MG63 (cell line): ENCODE measurements at places on chromosomes 5 and 9.

DNA sequence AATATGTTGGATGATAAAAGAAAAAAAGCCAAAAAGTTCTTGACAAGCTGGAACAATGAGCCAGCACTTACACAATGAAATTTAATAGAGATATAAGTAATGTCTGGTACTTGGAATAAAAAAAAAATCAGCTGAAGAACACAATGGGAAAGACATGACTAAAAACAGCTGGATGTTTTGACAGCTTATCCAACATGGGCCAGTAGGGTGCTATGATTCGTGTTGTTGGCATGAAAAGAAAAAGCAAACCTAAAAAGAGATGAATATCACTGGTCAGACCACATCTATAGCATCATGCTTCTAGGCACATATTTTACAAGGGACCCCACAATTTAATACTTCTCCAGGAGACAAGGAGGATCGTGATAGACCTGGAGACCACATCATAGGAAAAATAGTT is 175.3 kb downstream of the ARL15 start:
- no peak for DNase-seq

- no peak for DNase-seq
Measured at GRCh38 chr5:151496041-151496484, 48.7 kb downstream of the SLC36A1 start.

- DNase-seq = no peak
Measured at GRCh38 chr9:83346655-83347420, 191.4 kb downstream of the FRMD3 start.

DNA sequence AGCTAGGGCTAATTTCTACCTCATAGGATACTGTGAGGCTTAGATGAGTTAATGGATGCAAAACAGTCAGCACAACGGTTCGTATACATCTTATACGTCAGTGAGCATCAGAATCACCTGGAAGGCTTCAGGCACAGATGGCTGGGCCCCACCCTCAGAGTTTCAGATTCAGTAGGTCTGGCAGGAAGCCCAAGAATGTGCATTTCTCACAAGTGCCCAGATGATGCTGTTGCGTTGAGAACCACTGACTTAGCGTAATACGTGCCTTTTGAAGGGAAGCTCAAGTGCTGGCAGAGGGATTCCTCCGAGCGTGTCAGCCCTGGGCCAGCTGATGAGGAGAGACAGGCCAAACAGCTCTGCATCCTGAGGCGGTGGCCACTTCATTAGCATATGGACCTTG is 117.1 kb upstream of the WWC1 start:
- DNase-seq = no peak

DNA sequence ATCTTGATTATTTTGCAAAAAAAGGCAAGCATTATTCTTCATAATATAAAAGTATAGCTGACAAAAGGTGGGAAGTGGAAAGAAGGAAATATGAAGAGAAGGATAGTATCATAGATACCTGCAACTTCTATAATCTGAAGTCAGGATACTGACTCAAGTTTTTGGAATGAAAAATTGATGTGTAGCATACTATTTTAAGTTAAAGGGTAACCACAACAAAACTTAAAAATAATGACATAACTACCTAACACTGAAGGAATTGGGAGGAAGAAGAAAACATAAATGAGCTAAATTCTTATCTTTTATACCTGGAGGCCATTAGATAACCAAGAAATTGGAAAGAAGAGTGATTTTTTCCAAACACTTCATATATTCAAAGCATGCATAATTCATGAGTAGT is 51.8 kb upstream of the TLE1 start:
- no peak for DNase-seq

DNA sequence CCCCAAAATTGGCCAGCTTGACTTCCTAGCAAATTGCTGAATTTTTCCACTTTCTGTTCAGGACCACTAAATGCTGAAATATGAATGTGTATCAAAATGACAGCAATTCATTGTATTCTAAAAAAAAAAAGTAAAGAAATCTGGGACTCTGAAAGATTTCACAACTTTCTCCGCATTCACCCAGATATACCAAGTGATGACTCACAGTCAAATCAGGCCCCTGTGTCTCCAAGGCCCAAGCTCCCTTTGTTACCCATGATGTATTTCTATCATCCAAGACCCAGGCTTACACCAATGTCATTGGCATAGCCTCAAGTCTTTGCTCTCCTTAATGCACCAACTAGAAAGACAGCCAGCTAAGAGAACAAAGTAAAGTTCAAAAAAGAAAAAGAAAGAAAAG is 493.9 kb downstream of the NTRK2 start:
- no peak for DNase-seq

DNA sequence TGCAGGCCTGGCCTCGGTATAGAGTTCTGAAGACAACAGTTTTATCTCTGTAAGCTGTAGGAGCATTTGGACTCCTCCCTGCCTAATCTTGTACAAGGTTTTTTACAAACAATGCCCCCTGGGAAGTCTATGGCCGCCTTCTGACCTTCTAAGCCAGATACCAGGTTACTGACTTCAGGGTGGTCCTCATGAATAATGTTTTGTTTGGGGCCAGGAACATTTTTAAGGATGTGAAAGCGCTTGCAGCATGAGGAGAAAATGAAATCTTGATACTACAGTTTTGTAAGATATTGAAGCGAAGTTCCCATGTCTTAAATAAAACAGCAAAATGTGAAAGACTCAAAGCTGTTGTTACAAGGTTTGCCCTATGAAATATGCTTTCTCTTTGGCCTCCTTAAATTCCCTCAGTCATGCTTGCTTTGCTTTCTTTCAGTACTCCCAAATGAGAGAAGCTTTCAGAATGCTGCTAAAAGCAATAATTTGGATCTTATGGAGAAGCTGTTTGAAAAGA is 5.2 kb downstream of the ANKDD1B start:
- DNase-seq = no peak

- no peak for DNase-seq
Measured at GRCh38 chr9:130590305-130590704, 10.9 kb downstream of the FUBP3 start.

DNA sequence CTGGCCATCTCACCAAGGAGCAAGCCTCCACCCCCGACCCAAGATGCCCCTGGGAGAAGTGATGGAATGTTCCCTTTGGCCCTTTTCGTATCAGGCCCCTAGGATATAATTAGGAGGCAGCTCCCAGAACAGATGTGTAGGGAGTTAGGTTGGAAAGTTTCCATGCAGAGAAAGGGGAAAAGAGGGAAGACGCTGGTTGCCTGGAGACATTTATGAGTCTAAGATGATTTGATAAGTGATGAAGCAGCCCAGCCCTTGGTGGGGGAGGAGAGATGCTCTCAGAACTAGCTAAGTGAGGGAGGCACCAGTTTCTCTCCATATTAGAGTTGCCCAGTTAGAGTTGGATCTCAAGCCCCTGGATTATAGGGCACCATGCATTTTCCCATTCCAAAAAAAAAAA is 137.5 kb downstream of the GNA14 start:
- no peak for DNase-seq
